Neuronal stem cell (in vitro differentiated cells): ENCODE measurements at places on chromosomes 2 and 18.
A peak's percentile ranks its signal among the peaks of the same experiment; 100 is the strongest.

- DNase-seq: no peak
Observed at GRCh38 chr2:39069136-39069515, 51.7 kb downstream of the SOS1 start.

DNA sequence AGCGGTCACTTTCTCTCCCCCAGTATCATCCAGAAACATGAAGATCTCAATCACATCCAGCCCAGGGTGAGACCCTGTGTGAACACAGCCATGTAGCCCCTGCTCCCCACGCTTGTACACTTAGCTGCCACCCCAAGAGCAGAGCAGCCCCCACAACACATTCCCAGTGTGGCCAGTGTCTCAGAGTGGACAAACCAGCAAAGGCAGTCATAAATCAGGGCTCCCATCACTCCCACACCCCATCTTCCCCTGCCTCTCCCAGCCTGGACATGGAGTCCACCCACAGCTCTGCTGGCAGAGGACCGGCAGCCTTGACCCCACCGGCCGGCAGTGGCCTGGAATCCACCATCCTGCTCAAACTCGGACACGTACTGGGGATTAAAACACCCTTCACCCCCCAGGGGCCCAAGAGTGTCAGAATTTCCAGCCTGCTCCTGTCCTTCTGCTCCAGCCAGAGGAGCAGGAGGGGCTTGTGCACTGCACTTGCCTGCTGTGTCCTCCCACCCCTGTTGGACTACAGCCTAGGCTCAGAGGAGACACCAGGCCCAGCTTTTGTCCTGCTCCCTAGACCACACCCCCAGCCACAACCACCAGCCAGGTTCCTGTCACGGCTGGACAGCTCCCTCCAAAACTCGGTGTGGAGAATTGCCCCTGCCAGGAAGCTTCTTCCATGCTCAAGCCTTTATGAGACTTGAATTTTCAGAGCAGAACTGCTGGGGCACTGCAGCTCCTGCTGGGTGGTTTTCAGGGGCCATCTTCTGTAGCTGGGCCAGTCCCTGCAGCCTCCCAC lies 206.1 kb downstream of the SMAD2 start:
- no peak for DNase-seq

GRCh38 chr18:48752478-48752877 lies 198.3 kb downstream of the SMAD7 start:
- no peak for DNase-seq

GRCh38 chr18:1092228-1092627 lies 187.6 kb downstream of the ADCYAP1 start:
- DNase-seq: peak; percentile 24

DNA sequence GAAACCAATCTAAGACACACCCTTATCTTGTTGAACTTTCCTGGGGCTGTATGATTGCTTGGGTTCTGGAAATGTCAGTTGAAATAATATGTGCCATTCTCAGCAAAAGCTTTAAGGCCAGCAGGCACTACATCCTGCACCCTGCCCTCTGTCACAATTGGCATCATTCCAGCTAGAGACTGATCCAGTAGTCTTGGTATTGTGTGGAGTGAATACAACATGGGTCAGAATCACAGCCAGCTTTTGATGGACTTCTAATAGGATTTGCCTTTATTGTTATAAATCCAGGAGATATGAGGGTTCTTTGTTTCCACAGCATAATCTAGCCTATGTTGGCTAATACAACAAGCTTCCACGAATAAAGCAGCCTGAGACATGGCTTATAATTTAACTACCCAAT lies 617.0 kb upstream of the CDH2 start:
- no peak for DNase-seq

DNA sequence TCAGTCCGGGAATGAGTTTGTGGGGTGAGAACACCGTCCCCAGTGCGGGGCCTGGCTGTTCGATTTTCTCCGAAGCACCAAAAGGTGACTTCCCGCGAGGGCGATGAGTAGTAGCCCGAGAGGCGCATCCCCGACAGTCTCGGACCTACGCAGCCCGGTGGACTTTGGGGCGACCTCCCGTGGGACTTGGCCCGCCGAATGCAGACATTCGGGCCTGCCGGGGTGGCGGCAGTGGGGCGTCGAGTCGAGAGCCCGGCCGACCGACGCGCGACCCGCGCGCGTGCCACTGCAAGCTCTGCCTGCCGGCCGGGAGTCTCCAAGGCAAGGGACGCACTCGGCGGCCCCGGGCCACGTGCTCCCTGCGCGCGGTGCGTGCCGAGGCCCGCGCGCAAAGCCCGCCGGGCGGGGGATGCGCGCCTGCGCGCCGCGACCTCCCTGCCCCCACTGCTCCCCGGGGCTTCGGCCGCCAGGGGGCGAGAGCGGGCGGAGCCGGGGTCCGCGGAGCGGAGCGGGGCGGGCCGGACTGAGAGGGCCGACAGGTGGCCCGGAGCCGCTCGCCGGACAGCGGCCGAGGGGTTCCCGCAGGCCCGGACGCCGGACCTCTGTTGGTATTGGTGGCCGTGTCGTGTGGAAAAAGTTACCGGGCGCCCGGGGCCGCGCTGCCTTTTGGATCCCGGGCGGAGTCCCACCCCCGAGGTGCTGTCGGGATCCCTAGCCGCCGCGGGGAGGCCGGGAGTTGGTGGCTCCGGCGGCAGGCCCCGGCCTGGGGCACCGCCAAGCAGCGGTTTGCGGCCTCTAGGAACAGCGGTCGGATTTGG lies 1.9 kb downstream of the PTMA start:
- peak; percentile 81 for DNase-seq

DNA sequence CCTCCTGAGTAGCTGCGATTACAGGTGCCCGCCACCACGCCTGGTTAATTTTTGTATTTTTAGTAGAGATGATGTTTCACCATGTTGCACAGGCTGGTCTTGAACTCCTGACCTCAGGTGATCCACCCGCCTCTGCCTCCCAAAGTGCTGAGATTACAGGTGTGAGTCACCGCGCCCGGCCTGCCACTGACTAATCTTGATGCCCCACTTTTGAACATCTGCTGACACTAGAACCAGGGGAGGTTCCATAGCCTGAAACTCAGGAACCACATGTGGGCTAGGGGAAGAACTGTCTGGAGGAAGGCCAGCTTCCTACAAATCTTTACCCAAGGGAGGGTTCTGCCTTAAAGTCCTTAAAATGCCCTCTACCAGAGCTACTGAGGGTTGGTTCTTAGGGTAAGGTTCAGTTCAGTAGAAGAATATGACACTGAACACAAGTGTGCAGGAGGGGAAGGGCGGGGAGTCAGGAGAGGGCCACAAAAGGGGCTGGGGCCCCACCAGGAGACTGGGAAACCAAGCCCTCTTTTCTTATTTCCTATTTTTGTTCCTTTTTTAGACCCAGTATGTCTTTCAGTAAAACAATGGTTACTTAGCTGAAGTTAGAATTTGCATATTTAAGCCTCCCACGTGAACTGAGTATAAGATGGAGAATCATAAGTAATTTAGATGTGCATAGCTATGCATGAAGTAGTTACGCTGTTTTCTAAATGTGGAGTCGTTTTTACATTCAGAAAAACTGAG lies 6.3 kb upstream of the RAB31 start:
- DNase-seq: no peak

DNA sequence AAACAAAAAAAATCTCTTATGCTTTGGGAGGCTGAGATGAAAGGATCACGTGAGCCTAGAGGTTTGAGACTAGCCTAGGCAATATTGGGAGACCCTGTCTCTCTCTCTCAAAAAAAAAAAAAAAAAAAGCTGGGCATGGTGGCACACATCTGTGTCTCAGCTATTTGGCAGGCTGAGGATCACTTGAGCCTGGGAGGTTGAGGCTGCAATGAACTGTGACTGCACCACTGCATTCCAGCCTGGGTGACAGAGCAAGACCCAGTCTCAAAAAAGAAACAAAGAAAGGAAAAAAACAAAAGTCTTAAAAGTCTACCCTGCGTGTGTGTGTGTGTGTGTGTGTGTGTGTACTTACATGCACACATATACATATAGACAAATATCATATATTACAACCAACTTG lies 25.3 kb upstream of the OR6B3 start:
- no peak for DNase-seq

GRCh38 chr2:147689220-147689909 lies 155.5 kb upstream of the ACVR2A start:
- DNase-seq: no peak

DNA sequence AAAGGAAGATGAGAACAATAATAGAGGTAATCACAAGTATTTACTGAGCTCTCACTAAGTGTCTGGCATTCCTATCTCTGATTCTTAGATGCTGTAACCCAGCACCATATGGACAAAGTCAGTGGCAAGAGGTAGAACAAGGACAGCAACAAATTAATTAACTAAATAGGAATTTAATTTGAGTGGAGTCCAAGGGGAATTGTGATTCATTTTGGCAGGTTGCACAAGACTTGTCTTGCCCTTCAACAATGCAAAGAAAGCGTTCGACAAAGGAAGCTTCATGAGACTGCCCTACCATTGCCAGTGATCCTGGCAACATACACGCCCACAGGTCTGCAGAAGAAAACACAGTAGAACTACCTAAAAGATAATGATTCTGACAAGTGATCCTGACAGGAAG lies 221.6 kb downstream of the RBM43 start:
- no peak for DNase-seq

GRCh38 chr2:29013057-29013780 lies 32.1 kb downstream of the TOGARAM2 start:
- DNase-seq: no peak

- DNase-seq: peak; percentile 41
Observed at GRCh38 chr2:86372641-86373502, 35.4 kb upstream of the REEP1 start.

DNA sequence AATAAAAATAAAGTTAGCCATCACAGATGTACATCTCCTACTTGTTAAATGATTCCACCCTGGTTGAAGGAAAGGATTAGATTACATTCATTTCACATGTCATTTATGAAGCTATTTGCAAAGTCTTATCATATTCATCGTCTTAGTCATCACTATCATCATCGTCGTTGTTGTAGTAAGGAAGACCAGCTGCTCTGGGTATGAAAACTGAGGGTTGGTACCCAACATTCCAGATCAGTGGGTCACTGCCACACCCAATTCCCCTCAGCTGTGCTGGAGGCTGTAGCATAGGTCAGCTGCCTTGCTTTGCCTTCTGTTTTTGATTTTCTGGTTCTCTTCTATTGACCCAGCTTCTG lies 20.9 kb upstream of the CCBE1 start:
- no peak for DNase-seq

DNA sequence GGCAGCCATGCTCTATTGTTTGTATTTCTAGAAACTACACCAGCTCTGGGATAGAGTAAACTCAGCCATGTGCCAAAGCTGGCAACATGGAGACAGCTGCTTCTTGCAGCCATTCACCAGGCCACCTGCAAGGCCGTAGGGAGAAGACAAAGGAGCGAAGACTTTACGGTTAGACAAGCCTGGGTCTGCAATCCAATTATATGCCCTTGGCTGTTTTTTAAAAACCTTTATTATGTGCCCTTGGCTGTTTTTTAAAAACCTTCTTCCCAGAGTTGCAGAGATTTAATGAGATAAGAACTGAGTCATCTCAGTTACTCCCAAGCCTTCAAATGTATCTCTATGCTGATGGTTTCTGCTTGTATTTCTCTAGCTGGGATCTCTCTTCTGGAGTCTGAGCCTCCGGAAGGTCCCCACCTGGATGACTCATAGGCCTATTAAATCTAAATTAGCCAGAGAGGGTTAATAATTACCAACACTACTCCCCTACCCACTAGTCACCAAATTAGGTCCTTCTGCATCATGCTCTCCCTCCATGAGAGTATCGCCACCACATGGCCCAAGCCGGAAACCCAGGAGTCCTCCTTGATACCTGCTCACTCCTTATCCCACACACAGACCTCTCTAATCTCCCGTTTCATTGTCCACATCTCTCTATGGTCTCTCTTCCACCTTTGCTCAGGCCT lies 17.5 kb upstream of the DPP4 start:
- no peak for DNase-seq

DNA sequence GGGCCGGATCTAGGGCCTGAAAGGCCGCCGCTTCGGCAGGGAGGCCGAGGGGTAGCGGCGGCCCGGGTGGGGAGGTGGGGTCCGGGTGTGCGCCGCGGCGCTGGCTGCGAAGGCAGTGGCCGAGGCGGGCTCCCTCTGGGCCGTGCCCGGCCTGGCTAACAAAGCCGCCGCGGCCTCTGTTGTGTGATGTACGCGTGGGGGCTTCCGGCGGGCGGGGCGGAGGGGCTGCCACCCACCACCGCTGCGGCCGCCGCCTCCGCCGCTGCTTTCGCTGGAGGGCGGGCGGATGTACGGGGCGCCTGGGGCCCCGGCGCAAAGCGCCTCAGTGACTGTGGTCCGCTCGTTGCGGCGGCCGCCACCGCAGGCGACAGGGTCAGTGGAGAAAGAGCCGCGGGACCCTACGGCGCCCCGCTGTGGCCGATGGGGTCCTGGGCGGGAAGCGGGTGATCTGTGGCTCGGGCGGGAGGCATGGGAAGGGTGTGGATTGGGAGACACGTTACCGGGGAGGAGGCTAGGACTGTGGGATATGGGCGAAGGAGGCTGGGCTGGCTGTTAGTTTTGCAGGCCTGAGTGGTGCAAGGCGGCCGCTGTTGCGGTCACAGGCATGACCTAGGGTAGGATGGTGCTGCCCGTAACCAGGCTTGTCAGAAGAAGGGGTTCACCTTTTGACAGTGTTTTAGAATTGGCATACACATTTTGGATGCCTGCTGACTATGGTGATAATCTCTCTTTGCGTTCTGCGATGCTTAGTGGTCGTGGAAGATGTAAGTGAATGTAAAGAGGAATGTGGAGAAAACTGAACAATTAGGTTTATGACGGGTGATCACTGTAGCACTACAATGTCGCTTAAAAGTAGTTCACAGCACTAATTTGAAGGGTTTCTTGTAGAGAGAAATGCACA lies 662 bp downstream of the BZW1 start:
- DNase-seq: peak; percentile 52

DNA sequence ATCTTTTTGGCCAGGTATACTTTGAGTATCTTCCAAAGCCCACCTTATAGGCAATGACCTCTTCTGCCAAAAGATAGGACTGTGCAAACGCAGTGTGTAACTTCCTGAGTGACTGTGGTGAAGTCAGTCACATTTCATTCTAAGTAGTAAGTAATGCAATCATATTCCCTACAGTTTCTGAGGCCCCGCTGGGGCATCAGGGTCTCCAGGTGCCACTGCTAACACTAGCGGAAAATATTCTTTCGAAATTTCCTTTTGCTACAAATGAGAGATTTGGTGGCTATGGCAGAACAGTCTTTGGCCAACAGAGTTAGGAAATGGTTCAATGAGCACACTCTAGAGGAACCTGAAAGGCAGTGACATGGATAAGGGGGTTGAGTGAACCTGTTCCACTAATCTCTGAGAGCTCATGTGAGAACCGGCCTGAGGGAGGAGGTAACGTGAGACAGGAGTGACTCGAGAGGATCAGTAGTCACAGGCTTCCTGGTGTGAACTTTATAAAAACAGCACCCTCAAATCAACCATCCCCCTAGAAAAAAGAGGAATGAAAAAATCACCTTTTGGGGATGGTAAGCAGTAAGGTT lies 102.6 kb upstream of the LPIN2 start:
- no peak for DNase-seq

GRCh38 chr2:219622472-219622871 lies 5.0 kb upstream of the SLC4A3 start:
- DNase-seq: no peak

DNA sequence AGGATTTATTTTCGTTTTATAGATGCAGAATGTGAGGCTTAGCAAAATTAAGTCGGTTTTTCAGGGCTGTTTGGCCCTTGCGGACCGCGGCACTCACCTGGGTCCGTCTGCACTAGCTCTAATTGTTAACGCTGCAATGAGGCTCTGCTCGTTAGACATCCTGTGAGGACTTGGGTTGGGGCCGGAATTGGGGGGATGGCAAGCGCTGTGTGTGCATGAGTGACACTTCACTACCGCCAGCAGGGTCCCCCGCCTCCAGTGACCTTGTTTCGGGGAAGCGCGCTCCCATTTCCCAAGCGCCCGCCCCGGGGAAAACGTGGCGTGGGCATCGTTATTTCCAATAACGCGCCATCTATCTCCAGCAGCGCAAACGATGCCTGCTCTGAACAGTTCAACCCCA lies 54.2 kb downstream of the KCNG2 start:
- DNase-seq: no peak

GRCh38 chr2:242060212-242060835 lies 190.8 kb downstream of the RTP5 start:
- DNase-seq: no peak
